ENCODE measurements at places on chromosomes 3 and 15. TPM values are rescaled to one million over a fixed set of nuclear protein-coding genes. Genes with fewer than 3 reads are reported as not detected.

GRCh38 chr3:57087361-57088092, 27.1 kb downstream of the SPATA12 start:
- no peak for DNase-seq

PYGO1 gene
- 9.9 TPM for total RNA-seq

DNA sequence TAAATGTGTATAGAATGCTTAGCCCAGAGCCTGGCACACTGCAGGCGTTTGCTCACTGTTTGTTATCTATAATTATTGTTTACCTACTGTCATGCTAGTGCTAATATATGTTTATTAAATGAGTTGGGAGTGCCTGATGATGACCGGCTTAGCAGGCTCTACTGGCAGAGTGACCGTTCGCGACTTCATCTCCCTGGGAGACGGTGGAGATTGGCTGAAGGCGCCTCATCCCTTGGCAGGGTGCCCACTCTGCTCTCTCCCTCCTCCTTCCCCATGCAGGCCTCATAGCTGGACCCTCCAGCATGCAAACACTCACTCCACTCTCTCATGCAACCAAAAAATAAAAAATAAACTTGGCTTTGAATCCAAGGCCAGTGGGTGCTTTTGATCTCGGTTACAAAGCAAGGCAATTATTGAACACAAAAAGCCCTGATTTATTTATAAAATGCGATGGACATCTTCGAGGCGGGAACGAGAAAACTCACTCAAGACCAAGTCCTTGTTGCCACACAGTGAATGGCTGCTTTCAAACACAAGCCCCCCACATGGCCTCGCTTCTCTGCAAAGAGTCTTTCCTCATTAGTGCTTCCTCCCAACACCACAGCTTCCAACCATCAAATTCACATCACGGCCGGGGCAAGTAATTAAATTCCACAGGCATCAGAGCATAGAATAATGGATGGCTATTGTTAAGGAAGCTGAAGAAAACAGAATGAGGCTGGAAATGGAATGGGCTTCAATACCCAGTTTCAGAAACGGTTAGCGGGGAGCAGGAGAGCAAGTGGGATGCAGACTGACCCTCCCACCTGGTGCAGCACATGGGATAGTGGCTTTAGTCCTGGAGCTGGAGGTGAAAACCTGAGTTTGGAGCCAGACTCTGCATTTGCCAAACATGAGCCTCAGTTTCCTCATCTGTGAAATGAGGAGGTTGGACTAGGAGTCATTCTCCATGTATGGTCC, 135.7 kb upstream of the RAD18 start:
- no peak for DNase-seq

DNA sequence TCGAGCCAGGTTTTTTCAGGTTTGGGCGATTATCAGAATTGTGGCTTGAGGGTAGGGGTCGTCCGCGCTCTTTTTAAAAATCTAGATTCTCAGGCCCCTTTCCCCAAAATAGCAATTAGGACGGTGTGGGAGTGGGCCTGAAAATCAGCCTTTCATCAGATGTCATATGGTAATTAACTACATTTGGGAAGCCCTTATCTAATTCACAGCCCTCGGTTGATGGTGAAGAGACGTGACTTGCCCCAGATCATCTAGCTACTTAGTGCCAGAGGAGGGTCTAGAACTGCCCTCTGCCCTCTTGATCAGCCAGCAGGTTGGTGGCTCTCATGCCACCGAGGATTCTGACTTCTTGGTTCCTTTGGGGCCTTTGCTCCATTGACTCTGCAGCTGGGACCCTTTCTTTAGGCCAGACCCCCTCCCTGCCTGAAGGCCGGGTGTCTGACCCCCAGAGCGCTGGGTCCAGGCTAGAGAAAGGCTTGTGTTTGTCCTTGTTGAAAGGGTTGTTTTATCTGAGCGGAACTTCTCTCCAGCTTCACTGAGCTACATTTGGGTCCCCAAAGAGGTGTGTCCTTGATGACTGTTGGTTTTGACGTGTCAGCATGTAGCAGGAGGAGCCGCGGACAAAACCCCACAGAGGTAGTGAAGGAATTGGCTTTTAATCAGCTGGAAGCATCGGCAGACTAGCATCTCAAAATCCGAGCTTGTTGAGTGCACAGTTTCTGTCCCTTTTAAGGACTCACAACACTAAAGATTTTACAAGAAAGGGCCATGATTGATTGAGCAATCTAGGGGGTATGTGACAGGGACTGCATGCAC, 857 bp downstream of the AEN start:
- DNase-seq, result peak; percentile 53

- no peak for DNase-seq
These were observed 1.9 kb downstream of the DNAJA4 start for GRCh38 chr15:78266229-78266628.

GRCh38 chr3:53709256-53709655, 137.0 kb downstream of the CHDH start:
- no peak for DNase-seq

OCA2 gene
- not detected for total RNA-seq

SLC27A2 gene
- 0.13 TPM for total RNA-seq

NOP10 gene
- total RNA-seq, result 248 TPM

GRCh38 chr15:60895986-60896385, 333.1 kb downstream of the RORA start:
- no peak for DNase-seq

- DNase-seq, result no peak
These were observed 34.6 kb upstream of the CMTM8 start for GRCh38 chr3:32203854-32204253.

- DNase-seq, result no peak
These were observed 125.6 kb downstream of the CD47 start for GRCh38 chr3:107965136-107965655.

- DNase-seq, result no peak
These were observed 383 bp upstream of the EFCC1 start for GRCh38 chr3:129000742-129001100.

DNA sequence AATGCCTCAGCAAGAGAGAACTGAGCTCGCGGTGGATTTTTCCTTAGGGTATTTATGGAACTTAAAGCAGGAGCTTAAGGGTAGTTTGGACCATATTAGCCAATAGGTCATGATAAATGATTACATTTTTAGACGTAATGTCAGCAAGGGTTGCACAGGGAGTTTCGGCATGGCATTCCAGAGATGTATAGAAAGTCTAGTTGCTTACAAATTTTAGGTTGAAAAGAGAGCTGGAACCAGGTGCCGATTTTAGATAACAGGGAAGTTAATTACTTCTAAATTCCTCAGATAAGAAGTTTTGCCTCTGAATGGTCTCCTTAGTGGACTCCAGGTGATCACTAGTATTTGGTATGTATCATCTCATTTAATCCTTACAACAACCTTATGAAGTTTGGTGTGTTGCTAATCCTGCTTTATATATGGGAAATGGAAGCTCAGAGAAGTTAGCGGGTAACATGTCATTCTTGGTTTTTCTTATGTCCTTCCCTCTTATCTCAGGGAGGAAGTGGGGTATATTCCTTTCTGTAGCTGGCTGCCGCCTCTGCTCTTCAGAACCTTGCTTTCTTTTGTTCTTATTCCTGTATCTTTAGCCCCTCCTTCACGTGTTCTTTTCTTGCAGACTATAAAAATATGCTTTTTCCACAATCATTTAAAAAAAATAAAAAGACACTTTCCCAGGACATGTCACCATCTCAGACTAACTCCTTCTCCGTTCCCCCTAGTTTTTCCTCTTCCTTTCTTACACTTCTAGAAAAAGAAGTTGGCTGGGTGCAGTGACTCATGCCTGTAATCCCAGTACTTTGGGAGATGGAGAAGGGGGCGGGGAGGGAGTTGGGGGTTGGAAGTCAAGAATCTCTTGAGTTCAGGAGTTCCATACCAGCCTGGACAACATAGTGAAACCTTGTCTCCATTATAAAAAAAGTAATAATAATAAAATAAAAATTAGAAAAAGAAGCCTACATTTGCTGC, 25.7 kb downstream of the IQGAP1 start:
- peak; percentile 79 for DNase-seq

GRCh38 chr3:71035314-71035713, 548.2 kb downstream of the FOXP1 start:
- peak; percentile 23 for DNase-seq

GRCh38 chr3:78647726-78648125, 1120.1 kb downstream of the ROBO1 start:
- no peak for DNase-seq

DLEC1 gene
- total RNA-seq, result not detected

CKMT1B gene
- not detected for total RNA-seq

- DNase-seq, result peak; percentile 70
These were observed 60.7 kb downstream of the RPL22L1 start for GRCh38 chr3:170809007-170809974.

GRCh38 chr3:145290010-145290409, 871.0 kb downstream of the PLOD2 start:
- no peak for DNase-seq

DNA sequence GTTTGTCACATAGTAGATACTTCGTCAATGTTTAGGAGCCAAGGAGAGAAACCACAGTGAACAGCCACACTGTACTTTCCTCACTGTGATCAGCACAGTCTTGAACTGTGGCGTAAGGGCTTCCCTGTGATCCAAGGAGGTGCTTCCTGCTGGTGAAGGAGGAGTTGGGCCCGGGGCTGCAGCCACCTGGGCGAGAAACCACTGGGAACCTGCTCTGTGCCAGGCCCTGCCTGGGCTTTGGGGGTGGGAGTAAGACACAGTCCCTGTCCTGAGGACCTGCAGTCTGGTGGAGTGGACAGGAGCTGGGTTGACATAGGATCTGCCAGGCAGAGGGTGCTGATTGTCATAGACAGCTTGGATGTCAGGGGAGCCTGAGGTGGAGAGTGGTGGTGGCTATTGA, 60.5 kb upstream of the MRPS22 start:
- no peak for DNase-seq

DNA sequence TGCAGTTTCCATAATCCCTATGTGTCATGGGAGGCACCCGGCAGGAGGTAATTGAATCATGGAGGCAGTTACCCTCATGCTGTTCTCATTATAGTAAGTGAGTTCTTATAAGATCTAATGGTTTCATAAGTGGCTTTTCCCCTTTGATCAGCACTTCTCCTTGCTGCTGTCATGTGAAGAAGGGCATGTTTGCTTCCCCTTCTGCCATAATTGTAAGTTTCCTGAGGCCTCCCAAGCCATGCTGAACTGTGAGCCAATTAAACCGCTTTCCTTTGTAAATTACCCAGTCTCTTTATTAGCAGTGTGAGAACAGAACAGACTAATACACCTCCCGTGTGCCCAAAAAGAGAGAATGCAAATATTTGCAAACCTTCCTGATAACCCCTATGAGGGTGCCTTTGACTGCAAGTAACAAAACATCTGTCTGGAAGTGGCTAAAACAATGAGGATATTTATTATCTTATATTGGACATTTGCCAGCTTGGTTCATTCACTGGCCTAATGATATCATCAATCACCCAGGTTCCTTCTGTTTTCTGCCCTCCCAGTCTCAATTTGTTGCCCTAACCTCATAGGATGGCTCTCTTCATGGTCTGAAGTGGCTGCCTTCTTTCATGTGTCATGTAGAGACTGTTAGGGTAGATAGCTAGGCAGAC, 68.7 kb downstream of the BHLHE40 start:
- no peak for DNase-seq

Measured in SJSA1 (cell line).